ENCODE measurements at places on chromosomes 11 and 22.

DNA sequence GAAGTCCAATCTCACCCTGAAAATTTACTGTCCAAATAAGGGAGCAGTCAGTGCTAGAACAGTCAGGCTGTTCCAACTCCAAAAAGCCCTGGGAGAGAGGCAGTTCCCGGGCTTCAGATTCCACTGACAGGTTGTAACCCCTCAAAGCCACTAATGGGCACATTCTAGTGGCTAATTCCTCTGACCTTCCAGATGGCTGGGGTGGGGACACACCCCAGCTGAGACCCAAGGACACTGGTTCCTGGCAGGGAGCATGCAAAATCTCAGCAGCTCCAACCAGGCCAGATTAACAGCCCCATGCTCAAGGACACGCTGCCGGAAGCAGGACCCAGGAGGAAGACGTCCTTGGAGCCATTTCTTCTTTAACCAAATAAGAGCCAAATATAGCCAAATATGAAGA lies 92.7 kb downstream of the RPL27A start:
- no peak for DNase-seq

DNA sequence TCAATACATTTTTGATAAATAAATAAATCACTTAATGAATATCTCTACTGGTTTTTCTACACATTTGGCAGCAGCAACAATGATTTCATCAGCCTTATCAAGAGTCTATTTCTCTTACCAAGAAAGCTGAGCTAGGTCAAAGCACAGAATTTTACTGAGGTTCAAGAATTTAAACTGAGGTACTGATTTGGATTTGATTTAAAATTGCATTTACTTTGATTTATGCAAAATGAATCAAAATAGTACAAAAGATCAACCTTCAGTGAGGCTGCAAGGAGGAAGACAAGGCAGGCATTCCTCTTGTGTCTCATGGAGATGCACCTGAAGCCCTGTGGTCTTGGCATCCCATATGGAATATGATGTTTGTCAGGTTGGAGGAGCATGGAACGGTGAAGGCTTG lies 15.5 kb upstream of the EP300 start:
- no peak for DNase-seq

- no peak for DNase-seq
Observed at GRCh38 chr22:41561335-41561734, 525 bp downstream of the CSDC2 start.

- no peak for DNase-seq
Observed at GRCh38 chr22:21628386-21629254, 1.2 kb downstream of the YDJC start.

- DNase-seq: no peak
Observed at GRCh38 chr11:70915158-70915985, 337.0 kb downstream of the SHANK2 start.

DNA sequence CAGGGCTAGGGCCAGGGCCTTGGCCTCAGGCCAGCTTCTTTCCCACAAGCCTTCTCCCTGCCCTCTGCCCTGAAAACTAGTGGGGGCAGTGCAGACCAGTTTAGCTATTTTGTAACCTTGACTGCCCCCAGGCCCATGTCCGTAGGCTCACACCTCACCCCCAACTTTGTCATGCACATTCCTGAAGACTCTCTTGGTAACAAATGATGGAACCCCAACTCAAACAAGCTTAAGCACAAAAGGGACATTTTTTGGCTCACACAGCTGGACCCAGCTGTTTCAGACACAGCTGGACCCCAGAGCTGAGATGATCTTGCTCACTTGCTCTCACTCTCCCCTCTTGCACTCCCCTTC lies 46.6 kb downstream of the KCNQ1OT1 start:
- no peak for DNase-seq

DNA sequence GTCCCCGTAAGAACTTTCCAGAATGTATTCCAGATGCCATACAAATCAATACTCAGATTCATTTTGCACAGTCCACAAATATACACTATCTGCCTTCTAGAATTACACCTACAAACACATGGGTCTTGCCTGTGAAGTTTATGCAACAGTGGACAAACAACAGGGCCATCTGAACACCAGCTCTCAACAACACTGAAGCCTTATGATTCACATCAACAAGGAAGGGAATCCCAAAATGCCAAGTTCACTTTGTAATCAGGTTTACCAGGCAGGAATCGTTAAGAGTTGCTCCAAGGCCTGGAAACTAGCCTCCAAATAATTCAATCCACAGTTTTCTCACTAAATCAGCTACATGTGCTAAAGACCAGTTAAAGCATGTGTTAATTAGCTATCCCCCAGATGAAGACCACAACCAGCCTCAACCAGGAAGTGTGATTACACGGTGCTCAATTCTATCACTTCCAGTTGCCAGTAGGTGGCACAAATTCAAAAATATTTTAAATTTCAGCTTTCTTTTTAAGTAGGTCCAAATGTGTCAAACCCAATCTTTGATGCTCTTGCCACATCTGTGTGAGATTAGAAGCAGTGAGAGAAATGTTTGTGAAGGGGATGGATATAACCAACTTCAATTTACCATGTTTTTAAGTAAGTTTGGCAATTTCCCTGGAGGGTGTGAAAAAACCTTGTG lies 139.1 kb upstream of the BDNF start:
- DNase-seq: no peak

- DNase-seq: no peak
Observed at GRCh38 chr11:78214331-78215194, 25.8 kb downstream of the USP35 start.

- no peak for DNase-seq
Observed at GRCh38 chr22:38203090-38203810, 1.5 kb downstream of the MAFF start.

DNA sequence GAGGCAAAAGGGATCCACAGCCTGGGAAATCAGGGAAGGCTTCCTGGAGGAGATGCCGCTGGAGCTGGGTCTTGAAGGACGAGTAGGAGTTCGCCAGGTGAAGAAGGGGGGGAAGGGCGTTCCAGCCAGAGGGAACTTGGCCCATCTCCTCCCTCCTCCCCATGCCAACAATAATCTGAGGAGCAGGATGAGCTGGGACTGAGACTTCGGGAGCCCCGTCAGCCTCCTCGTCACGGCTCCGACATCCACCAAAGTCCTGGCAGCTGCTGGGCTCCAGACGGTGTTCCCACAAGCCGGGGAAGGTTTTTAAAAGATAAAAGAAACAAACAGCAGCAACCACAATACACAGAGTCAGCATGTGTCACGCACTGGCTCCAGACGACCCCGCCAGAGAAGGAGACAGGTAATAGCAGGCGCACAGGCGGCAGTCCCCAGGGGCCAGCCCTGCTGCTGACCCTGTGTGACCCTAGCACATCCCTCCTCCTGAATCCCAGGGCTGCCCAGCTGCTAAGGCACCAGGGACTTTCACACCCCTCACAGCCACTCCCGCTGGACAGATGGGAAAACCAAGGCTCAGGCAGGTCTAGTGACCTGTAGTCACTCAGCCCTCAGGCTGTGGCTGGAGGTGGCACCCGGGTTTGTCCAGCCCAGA lies 37.3 kb downstream of the NUP50 start:
- DNase-seq: no peak
